ENCODE measurements at places on chromosomes 4 and X.

DNA sequence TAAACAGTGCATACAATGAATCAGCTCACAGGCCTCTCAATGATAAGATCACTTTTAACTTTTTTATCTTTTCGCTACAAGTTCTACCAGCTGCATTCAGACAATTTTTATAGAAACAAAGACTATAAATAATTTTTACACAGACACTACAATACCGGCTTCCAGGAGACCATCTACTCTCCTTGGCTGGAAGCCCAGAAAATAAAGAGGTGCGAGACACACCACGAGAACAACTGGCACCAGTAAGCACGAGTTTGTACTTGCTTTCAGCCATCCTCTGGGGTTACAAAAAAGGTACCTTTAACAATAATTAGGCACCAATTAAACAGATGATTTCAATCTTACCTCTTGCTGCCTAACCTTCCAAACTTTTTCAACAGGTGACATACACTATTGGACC is 11.2 kb upstream of the PRDX4 start:
- DNase-seq = no peak

DNA sequence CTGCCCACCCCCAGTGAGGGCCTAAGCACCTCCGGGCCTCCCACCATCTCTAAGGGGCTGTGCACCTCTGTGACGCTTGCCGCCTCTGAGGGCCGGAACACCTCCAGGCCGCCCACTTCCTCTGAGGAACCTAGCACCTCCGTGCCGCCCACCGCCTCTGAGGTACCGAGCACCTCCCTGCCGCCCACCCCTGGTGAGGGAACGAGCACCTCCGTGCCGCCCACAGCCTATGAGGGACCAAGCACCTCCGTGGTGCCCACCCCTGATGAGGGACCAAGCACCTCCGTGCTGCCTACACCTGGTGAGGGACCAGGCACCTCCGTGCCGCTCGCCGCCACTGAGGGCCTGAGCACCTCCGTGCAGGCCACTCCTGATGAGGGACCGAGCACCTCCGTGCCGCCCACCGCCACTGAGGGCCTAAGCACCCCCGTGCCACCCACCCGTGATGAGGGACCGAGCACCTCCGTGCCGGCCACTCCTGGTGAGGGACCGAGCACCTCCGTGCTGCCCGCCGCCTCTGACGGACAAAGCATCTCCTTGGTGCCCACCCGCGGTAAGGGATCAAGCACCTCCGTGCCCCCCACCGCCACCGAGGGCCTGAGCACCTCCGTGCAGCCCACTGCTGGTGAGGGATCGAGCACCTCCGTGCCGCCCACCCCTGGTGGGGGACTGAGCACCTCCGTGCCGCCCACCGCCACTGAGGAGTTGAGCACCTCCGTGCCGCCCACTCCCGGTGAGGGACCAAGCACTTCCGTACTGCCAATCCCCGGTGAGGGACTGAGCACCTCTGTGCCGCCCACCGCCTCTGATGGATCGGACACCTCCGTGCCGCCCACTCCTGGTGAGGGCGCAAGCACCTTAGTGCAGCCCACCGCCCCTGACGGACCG is 977 bp downstream of the MAGEE1 start:
- DNase-seq = peak; percentile 25

DNA sequence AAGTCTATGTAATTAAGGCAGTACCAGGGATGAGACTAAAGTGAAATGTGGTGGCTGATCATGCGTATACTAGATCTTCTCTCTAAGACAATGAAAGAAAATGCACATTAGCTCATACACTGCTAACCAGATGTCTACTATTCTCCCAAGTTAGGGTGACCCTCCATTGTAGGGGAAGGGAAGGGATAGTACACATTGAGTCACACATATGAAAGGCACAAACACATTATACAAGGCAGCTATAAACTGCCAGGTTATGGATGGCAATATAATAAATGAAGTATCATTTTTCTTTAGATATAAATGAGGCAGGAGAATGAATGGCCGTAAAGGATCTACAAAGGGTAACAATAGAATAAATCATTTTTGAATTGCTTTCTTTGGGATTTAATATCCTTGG is 4.5 kb downstream of the SHROOM3 start:
- DNase-seq = no peak

DNA sequence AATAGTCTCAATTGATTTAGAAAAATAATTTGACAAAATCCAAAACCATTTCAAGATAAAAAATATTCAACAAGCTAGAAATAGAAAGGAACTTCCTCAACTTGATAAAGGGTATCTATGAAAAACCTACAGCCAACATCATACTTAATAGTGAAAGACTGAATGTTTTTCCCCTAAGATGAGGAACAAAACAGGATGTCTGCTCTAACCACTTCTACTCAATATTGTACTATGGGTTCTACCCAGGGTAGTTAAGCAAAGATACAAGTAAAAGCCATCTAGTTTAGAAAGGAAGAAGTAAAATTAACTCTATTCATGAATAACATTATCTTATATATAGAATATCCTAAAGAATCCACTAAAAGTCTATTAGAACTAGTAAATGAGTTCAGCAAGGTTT is 21.5 kb upstream of the SYTL5 start:
- DNase-seq = no peak

All from left hindlimb (tissue), 1 donor.